ENCODE measurements at places on chromosomes 3 and 15.

GRCh38 chr3:115254492-115255196 lies 107.6 kb upstream of the ZBTB20 start:
- no peak for DNase-seq

GRCh38 chr3:114375608-114376421 lies 82.0 kb downstream of the TIGIT start:
- DNase-seq, result no peak

GRCh38 chr3:42098171-42098570 lies 7.0 kb downstream of the TRAK1 start:
- DNase-seq, result no peak

GRCh38 chr3:172221547-172221946 lies 182.2 kb downstream of the FNDC3B start:
- no peak for DNase-seq

GRCh38 chr3:94293793-94294195 lies 230.9 kb downstream of the NSUN3 start:
- no peak for DNase-seq
